ENCODE measurements at places on chromosomes 11 and 22.

- no peak for DNase-seq
Measured at GRCh38 chr11:111331711-111332479, 33.5 kb downstream of the POU2AF3 start.

GRCh38 chr11:8933931-8934330 is 1.2 kb upstream of the C11orf16 start:
- no peak for DNase-seq

DNA sequence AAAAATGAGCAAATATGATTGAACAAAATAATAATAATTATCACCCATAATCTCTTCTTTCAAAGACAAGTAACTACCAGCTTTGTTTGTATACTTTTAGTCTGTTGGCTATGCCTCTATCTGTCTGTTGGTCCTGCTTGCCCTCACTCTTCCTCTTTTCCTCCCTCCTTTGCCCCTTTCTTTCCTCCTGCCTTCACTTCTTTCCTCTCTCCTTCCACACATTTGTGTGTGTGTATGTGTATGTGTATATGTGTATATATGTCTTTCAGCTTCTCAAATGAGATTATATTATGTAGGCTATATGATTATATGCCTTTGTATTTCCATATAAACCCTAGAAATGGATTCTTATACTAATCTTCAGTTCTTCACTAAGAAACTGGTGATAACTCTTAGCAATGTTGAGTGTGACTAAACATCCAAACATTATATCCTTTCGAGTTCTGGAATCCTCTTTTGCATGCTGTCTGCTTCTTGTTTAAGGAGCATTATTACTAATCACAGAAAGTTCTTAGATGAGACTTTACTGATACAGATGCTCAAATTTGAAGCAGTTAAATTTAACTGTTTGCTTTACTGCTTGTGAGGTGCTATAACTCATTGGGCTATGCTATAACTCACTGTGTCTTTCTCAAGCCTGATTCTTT is 219.1 kb downstream of the TMEM135 start:
- DNase-seq, result no peak

- DNase-seq, result no peak
Measured at GRCh38 chr22:17820879-17821439, 46.7 kb upstream of the BID start.

- no peak for DNase-seq
Measured at GRCh38 chr22:46290843-46291785, 5.6 kb upstream of the GTSE1 start.

GRCh38 chr22:45478108-45478771 is 24.4 kb upstream of the FBLN1 start:
- DNase-seq, result no peak

DNA sequence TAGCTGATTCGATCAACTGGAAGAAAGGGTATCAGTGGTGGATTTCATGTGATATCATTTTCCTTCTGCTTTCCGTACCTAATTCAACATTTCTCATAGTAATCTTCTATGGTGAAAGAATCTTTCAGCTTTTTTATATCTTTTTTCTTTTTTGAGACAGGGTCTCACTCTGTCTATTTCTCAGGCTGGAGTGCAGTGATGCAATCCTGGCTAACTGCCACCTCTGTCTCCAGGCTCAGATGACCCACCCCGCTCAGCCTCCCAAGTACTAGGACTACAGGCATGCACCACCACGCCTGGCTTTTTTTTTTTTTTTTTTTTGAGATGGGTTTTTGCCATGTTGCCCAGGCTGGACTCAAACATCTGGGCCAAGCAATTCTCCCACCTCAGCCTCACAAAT is 18.6 kb upstream of the CHORDC1 start:
- DNase-seq, result no peak

- DNase-seq, result no peak
Measured at GRCh38 chr11:34827228-34827627, 89.0 kb downstream of the APIP start.

Data from activated CD8-positive, alpha-beta memory T cell treated with anti-CD3 and anti-CD28 coated beads, Interleukin-2, amount 50 U/mL, for 48 hours (primary cell).